ENCODE measurements at places on chromosomes 11 and 22. TPM values are rescaled to one million over a fixed set of nuclear protein-coding genes. Genes with fewer than 3 reads are reported as not detected.

The SOX6 gene
- 0.29 TPM for total RNA-seq

- DNase-seq, result no peak
These were observed 75.8 kb downstream of the GAS2 start for GRCh38 chr11:22742157-22742613.

DNA sequence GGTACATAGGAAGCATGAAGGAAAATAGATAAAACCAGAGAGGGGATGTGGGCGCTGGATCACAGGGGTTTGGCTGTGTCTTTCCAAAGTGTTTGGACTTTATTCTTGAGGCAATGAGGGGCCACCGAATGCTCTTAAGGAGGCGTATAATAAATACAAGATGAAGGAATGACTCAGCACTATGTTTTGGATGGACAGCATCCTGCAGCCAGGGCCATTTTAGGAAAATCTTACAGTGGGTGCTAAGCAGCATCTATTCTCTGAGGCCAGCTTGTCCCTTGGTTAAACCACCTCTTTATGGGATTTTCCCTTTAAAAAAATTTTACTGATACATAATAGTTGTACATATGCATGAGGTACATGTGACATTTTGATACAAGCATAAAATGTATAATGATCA is 4.3 kb upstream of the LDHA start:
- no peak for DNase-seq

DNA sequence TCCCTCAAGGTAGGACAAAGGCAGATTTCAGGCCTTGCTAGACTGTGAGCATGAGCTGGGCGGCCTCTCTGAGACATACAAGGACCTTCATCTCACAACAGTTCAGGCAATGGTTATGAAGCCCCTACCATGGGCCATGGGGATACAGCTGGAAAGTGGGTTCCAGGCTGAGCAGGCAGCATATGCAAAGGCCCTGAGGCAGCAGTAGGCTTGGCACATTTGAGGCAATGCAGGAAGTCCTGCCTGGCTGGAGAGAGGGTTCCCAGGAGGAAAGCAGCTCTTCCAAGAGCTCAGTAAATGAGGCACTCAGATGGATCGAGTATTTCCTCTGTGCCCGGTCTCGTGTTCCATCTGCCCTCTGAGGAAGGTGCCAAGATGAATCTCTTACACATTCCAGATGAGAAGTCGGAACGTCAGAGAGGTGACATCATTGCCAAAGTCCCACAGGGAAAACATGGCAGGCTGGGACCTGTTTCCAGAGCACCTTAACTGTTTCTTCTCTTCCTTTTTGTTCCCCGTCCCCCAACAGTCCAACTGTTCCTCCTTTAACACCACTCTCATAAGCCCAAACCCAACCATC is 388.6 kb downstream of the MN1 start:
- DNase-seq, result no peak

DNA sequence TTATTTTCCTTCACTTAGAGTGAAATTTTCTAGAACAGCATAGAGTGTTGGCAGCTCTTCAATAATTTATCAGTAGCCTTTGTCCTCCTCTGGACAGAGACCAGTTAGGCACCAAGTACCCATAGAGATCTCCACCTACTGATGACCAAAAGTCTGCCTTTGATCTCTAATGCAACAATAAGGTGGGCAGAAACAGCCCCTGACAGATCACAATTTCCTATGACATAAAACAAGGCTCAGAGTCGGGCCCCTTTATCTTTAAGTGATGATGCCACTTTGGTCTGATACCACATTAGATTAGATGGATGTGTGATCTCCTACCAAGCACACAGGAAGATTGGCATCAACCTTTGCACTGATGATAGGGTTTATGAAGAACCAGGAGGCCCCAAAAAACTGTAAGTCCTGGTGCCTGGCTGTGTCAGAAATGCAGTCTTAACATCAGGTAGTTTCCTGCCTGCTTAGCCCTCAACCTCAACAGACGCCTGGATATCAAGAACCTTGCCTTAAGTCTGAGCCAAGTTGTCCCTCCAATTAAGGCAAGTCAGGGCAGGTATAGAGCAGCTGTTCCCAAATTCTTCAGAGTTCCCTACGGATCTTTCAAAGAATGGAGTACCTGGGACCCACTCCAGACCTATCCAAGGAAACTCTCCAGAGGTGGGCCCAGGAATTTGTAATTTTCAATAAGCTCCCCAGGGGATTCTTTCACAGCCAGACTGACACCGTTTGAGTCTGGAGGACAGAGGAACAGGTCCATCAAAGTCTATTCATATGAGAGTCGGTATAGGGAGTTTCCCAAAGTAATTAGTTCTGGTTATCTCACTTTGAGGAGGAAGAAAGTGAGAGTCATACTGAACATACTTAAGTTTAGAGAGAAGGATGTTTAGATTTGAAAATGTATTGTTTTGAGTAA is 30.6 kb upstream of the TMPRSS4 start:
- DNase-seq, result no peak

GRCh38 chr22:45830531-45831245 is 146.3 kb downstream of the WNT7B start:
- no peak for DNase-seq

The RAB38 gene
- 2.7 TPM for total RNA-seq

Measured in glomerular endothelial cell (primary cell).